ENCODE measurements at places on chromosomes 4 and X.

DNA sequence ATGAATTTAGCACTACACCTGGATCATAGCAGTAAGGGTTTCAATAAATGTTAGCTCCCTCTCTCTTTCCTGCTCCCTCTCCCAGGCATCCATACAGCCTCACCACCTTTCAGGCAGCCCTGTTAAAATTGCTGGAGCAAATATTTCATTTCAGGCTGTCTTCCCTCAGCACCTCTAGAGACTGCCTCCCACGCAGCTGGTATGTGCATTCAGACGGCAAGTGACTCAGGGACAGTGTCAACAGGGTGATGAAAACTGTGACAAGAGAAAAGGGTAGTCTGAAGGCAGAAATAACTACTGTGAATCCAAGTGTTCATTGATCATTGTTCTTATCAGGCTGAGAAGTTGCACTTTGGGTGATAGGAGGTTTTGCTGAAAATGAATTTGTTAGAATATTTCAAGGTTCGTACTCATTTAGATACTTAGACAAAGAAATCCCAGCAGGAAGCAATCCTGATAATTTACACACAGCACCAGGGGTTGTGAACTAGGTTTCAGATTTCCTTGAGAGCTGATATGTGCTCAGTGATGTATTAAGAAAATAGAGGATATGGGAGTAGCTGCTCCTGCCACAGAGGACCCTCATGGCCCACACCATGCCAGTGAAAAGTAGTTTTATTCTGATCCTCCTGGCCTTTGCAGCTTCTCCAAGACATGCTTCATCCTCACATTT, 424.2 kb downstream of the FGF13 start:
- no peak for DNase-seq

DNA sequence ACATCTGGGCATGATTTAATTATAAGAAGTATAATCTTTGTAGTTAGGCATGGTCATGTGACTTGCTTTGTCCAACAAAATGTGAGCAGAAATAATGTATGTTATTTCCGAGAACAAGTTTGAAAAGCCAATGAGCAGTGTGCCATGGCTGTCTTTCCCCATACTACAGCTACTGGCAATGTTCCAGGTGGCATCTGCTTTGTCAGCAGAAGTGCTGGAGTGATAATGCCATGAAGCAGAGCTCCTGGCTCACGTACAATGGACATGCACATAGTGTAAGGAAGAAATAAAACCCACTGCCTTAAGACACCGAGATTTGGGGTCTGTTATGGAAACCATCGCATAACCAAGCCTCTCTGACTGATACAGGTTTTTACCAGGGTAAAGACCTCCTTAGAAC, 212.6 kb upstream of the RASGEF1B start:
- DNase-seq: no peak

DNA sequence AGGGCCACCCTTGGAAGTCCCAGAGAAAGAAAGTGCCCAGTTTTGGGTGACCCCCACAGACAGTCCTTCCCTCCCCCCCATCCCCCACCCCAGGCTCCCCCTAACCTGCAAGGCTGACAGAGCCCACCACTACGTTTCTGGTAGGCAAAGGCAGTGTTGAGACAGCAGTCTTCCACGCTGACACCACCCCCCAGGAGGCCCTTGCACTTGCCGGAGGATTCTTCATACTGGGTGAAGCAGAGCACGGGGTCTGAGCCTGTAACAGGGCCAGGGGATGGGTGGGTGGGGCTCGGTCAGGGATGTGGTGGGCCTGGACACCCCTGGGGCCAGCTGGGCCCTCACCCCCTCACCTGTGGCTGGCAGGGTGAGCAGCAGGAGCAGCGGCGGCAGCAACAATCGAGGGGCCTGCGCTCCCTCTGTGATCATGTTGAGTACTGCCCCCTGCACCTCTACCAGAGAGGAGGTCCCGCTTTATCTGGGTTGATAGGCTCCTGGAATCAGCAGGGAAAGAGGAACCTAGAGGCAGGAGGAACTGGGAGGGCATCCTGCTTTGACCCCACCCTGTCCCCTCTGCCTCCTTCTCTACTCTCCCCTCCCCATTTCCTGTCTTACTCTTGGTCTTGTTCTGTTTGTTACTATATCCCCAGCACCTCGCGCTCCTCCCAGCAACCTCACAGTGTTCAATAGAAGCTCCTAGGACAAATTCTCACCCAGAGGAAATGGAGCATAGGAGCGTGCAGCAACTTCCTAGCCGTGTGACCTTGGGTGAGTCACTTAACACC, at the start of gene CFP:
Gene CFP (minus strand): TSS at position 512 of the 782 bp plus-strand sequence. CDS start 86 bp downstream, at position 426.
- DNase-seq: no peak

DNA sequence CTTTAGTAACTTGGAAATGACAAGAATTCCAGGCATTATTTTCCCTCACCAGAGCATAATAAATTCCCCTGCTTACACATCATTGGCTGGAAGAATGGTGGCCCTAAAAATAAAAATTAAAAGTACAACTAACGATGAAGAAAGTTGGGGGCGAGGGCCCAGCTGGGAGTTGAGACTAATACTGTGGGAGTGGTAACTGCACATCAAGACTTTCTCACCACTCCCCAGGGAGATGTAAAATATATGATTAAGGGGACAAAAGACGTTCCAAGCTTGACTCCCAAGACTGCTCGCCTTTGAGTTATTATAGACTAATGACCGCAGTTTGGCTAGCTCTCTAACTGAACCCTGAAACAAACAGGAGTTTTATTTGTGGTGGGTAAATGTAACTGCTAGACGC, 30.0 kb downstream of the SMIM31 start:
- DNase-seq: no peak

DNA sequence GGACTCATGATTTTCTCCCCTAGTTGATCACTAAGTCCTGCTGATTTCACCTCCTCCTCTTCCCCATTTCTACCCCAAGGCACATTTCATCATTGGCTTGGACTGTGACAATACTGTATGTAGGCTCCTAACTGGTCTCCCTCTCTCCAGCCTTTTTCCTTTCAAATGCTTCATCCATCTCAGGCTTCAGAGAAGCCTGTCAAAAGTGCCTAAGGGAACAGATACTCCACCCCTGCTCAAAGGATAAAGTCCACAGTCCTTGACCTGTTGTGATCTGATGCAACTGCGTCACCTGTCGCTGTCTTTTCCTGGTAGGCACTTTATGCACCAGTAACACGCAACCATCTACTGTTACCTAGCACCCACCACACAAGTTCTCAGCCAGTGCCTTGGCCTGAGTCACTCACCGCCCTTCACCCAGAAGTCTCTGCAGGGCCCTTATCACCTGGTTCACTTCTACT, 12.8 kb downstream of the SCARB2 start:
- DNase-seq: no peak

GRCh38 chr4:84644087-84644486, 61.2 kb downstream of the CDS1 start:
- DNase-seq: no peak

DNA sequence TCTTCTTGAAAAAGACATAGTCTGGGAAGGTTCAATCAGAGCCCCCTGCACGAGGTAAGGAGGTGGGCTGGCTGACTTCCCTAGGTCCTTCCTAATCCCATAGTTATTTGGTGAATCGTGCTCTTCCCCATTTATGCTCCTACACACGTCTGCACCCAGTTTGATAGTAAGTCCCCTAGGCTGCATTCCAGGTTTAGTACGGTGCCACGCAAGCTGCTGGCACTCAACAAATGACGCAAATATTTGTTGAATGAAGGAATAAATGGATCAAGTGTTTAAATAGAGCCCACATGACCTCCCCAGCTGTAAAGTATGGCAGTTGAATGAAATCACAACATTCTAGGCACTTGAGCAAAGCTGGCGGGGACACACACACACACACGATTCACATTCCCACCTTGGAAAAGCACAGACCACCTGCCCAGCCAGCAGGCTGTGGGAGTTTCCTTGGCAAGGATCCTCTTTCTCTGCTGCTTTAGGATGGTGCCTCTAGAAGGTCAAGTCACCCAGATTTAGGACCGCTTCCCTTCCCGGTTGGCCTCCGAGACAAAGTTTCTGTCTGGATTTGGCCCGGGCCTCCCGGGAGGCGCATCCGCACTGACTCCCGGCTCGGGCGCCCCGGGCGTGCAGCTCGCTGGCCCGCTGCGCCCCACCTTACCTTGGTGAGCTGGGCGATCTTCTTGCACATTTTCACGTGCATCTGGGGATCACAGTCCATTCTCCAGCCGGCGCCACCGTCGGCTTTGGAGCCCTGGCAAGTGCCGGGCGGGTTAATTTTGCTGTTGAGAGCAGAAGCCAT, 721 bp downstream of the FAM184B start:
- DNase-seq: no peak
